ENCODE measurements at places on chromosomes 7 and 10.

DNA sequence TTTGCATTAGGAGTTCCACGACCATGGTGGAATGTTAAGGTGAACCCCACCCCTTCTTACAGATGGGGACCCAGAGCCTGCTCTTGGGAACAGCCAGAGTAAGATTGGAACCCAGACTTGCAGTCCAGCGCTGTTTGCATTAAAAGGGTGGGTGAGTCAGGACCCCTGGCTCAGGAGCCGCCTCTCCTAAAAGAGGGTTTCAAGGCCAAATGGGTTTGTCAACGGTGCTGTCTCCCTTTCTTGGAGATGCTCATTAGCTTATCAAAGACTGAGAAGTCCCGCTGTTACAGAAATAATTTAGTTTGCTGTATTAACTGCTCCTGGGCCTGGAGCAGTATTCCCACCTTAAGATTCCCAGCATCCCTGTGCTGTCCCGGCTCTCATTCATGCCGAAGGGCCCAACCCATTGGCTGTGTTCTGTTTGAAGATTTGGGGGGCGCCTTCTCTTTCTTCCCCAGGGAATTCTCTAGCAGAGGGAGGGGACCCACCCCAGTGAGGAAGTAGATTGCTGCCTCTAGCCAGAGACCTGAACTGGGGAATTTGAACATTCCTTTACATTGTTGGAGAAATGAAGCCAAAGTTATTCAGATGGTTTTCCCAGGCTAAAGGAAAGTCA lies 1.8 kb downstream of the MARVELD1 start:
- no peak for DNase-seq

DNA sequence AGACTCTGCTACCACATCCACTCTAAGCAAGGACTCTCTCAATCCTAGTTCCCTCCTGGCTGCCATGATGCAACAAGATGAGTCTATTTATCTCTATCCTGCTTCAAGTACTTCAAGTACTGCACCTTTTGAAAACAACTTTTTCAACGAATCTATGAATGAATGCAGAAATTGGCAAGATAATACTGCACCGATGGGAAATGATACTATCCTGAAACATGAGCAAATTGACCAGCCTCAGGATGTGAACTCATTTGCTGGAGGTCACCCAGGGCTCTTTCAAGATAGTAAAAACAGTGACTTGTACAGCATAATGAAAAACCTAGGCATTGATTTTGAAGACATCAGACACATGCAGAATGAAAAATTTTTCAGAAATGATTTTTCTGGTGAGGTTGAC lies 40.7 kb downstream of the AHR start:
- no peak for DNase-seq

DNA sequence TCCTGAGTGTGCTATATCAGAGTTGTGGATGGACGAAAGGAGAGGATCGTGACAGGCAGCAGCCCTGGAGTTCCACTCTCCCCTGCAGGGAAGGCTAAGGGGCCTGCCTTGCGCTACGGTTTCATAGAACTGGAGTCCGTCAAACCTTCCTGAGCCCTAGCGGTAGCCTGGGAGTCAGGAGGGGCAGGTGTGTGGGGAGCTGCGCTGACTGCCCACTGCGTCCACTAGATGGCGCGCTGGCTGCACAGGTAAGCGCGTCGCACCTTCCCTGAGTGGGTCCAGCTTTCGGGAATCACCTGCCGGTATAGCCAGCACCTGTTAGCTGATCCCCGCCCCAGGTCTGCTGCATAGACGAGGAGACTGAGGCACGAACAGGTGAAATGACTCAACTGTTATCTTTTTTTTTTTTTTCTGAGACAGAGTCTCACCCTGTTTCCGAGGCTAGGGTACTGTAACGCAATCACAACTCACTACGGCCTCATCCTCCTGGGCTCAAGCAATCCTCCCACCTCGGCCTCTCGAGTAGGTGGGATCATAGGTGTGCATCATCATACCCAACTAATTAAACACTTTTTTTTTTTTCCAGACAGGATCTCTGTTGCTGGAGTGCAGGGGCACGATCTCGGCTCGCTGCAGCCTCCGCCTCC lies 20.2 kb upstream of the BAIAP2L1 start:
- peak; percentile 68 for DNase-seq

DNA sequence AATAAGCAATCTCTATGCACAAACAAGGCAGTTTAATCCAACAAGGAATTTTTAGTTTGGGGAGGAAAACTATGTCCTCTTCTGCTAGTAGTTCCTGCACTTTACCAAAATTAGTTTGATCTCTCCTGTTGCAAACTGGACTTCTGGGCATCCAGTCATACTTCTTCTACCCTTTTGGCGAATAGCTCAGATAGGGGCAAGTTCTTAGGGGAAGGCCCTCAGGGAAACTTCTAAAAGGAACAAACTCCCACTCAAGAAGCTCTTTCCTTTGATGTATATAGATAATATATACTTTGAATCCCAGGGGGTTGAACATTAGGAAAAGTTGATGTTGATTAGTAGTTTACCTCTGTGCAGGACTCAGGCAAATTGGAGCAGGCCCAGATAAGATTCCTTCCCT lies 21.5 kb upstream of the PPP1R17 start:
- DNase-seq = no peak

GRCh38 chr7:116093516-116094301 lies 63.1 kb upstream of the TFEC start:
- DNase-seq = no peak

DNA sequence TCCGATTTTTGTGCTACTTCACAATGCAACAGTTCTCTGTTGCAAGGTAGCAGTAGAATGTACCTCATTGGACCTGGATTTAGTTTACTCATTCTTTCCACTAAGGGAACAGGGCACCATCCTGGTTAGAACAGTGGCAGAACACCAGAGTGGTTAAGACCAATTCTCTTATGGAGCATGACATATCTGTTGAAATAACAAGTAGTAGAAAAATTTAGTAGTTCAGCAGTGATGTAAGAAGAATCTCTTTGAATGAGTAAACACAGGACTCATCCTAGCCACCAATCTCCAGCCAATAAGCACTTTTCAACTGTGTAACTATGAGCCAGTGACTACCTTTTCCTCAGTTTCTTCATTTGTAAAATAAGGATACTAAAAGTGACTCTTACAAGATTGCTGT lies 2.4 kb downstream of the ANKRD22 start:
- DNase-seq = no peak

DNA sequence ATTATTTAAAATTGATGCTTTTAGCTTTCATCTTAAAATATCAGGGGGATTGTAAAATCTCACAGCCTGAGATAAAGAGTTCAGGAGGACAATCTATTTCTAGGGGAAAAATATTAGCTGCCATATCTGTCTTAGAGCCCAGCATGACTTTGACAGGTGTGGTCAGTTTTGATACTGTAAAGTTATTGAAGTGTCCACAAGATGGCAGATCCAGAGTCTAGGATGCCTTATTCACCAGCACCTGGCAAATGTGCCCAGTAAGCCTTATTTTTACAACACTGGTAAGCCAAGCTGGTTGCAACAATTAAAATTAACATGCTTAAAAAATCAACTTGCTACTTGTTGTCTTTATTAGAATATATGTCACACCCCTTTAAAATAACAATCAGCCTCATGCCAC lies 579.3 kb downstream of the SH2D4B start:
- no peak for DNase-seq

DNA sequence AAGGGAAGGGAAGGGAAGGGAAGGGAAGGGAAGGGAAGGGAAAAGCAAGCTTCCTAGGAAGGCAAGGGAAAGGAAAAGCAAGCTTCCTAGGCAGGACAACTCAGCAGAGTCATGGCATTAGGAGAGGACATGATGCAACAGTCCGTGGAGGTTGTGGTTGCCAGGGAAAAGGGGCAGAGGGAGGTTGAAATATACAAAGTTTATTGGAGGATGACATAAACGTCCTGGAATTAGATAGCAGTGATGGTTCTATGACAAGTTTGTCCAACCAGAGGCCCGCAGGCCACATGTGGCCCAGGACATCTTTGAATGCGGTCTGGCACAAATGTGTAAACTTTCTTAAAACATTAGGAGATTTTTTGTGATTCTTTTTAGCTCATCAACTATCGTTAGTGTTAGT lies 59.8 kb upstream of the OPN4 start:
- DNase-seq = no peak

DNA sequence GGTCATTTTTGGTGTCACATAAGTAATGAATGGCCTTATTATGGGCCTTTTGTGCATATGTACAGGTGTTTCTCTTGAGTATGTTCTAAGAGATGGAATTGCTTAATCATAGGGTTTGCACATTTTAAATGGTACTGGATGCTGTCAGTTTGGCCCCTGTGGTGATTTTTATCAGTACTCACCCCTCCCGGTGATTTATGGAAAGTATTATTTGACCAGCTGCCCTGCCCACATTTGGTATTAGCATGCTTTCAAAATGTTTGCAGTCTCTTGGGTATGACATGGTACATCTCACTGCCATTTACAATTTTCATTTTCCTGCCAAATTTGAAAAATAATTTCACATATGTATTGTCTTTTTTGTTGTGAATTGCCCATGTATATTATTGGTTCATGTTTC lies 427.7 kb downstream of the LRMDA start:
- no peak for DNase-seq

DNA sequence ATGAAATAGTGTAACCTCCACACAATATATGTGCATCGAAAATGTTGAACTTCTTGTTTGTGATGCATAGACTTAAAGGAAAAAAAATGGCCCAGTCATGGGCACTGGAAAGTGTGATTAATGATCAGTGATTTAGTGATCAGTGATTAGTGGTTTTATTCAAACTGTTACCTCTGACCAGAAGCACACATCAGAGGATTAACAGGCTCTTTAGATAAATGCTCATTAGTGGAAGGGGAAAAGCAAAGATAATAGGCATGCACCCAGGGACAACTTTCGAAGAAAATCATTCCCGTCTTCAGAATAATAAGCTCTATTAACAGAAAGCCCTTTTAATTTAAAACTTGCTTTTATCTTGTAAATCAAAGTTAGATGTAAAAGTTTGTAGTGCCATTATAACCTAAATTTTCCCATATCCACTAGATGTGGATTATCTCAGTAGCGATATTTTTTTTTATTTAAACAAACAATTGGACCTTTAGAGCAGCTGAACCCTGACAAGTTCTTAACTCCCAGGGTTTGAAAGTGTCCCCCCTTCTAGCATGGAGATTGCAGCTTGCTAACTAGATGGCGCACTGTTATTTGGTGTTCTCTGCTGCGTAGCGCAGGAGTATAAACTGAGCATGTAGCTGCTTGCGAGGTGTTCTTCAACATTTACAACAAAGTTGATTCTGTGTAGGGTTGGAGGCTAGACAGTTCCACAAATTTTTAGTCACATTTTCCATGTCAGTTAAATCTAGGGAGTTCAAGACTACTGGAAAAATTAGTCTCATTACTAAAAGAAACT lies at the start of gene CREB5:
TSS of gene CREB5 (plus strand) at position 643 of the 787 bp plus-strand sequence. CDS start 397 bp downstream, outside the sequence.
- no peak for DNase-seq

DNA sequence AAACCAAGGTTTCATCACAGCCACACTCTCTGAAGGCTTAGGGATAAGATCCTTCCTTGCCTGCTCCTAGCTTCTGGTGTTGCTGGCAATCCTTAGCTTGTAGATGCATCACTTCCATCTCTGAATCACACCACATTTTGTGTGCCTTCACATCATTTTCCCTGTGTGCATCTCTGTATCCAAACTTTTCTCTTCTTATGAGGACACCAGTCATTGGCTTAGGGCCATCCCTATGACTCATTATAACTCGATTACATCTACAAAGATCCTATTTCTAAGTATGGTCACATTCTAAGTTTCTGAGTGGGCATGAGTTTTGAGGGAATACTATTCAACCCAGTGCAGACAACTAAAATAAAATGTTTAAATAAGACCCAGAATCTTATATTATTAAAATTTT lies 121.7 kb downstream of the C7orf25 start:
- DNase-seq = no peak

GRCh38 chr10:73060738-73061635 lies 35.7 kb downstream of the P4HA1 start:
- no peak for DNase-seq
